ENCODE measurements at places on chromosomes 1 and 21. TPM values are rescaled to one million over a fixed set of nuclear protein-coding genes. Genes with fewer than 3 reads are reported as not detected.

DNA sequence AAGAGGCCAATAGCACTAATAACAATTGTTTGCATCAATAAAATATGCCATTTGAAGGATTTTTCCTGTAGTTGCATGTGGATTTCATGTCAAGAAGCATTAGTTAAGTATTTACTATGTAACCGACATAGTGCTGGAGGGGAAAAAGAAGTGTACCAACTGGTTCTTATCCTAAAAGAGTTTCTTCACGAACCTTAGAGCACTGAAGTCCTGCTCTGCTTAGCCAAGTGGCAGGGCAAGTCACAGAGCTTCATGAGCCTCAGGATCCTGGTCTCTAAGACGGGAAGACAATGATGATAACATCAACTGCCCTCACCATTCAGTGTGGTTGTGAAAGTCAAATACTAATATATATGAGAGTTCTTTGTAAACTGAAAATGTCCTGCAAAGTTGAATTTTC is 14.1 kb downstream of the KIAA0040 start:
- H3K27ac ChIP-seq = no peak overlapping the region
- no peaks in the 10 kb centered on the region for H3K36me3 ChIP-seq
- no peak for DNase-seq
- no peaks in the 10 kb centered on the region for H3K27me3 ChIP-seq
- H3K4me3 ChIP-seq = no peak overlapping the region

GRCh38 chr1:54806931-54807611 is 5.9 kb upstream of the TTC22 start:
- no peak overlapping the region for H3K27ac ChIP-seq
- H3K4me3 ChIP-seq = no peak overlapping the region
- no peaks in the 10 kb centered on the region for H3K27me3 ChIP-seq

Gene MYOC
- 1.2 TPM for total RNA-seq

Gene MTARC1
- total RNA-seq = 6.7 TPM

Gene TRAF3IP3
- 13.4 TPM for total RNA-seq

Gene RNF186
- 19.0 TPM for total RNA-seq
